SHP77 treated with DMSO at 0.1 percent for 48 hours (cell line): ENCODE measurements at places on chromosomes 5 and 9.

DNA sequence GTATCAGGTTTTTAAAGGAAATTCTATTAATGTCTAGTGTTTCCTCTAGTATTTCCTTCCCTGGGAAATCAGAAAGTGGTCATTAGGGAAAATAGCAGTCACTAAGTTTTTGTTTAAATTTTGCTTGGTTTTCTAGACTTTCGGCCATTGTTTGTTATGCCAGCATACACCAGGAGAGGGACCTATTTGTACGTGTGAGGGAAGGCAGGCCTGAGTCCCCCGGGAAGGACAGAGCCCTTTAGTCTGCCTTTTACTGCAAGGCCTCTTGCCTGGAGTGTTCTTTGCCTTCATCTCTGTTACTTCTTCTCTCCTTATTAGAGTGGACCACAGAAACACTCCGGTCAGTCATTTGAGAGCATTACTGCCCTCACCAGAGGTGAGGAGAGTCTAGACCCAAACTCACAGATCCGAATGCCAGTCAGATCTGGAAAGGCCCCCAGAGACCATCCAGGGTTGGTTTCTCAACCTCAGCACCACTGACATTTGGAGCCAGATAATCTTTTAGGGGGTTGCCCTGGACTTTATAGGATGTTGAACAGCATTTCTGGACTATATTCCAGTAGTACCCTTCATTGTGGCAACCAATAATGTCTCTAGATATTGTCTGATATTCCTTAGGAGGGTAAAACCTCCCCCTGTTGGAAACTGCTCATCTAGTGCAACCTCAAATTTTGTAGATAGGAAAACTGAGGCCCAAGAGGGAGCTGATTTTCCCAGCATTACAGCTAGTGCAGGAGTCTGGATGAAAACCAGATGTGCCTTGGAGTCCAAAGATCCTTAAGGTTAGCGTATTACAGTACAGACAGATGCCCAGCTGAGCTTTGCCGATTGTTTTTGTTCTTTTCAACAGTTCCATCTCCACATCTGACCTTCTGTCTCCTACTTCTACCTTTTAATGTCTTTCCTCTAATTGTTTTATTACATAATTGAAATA is 93.0 kb upstream of the NIPAL4 start:
- no peak for DNase-seq

GRCh38 chr5:33167541-33167940 is 273.2 kb upstream of the TARS1 start:
- no peak for DNase-seq

DNA sequence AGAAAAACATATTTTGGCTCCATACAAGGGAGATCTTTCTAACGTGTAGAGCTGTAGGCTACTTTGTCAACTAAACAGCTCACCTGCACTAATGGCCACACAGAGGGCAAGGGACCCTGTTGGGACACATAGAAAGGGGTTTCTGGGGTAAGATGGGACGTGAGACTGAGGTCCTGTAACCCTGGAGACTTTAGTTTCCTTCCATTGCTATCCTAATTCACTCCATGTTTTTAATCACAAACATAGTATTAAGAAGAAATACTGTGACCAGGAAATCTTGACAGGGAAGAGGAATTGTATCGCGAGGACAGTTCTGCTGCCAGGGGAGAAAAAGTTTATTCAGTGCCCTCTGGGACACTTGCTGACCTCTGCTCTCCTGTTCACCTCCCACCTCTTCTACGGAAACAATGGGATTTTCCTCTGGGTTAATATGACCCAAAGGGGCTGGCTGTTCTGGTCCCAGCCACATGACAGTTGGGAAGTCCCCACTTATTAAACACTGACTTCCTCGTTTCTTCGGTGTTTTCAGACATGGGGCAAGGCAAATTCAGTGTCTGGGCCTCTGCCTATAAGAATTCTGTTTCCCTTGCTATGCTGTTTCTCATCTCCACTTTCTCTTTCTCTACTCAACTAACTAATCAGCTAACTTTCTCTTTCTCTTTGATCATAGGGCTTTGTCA is 106.9 kb upstream of the SEMA6A start:
- no peak for DNase-seq

- no peak for DNase-seq
Observed at GRCh38 chr9:137194388-137194787, 5.9 kb downstream of the SSNA1 start.

GRCh38 chr9:101737705-101738565 is 512 bp downstream of the GRIN3A start:
- no peak for DNase-seq

DNA sequence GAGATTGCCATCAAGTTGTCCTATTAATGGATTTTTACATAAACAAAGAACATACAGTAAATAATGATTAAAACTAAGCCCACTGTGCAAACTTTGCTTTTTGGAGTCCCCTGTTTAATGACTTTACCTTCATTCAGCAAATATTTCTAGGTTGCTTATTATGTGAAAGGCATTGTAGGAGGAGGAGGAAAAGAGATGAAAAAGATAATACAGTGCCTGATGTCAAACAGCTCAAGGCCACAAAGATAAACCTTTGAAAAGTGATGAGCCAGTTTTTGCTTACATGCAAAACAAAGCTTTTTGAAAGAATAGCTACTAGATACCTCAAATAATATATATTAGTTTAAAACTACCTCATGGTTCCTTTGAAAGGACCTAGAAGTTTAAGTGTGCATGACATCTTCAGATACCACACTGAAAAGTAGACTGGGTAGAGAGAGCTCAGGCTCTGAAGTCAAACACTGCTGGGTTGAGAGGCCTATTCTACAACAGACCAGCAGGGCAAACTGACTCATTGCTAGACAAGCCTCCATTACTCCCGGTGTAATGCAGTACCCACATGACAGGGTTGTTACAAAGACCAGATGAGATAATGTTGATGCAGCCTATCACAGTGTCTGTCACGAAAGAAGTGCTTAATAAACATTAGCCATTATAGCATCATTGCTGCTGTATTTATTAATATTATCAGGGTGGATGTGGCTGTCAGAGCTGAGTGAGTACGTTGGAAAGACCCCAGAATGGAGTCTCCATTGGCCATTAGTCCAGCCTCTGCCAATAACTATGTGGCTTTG is 11.8 kb downstream of the DEPDC1B start:
- no peak for DNase-seq

GRCh38 chr9:100011062-100011681 is 87.6 kb downstream of the ERP44 start:
- peak; percentile 13 for DNase-seq
